ENCODE measurements at places on chromosomes 3 and 15.

DNA sequence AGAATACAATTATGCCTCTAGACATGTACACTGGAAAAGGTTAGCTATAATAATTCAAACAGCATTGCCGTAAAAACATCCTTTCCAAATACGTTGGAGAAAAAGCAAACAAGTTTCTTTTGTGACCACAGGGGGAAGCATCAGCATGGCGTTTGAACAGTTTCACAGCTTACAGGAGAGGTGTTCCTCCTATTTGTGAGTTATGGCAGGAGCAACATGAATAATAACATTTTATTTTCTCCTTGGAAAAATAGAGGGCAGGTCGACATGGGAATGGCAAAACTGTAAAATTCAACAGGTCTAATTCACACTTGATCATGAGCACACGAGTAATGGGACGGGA lies 39.7 kb upstream of the GADL1 start:
- DNase-seq: no peak

DNA sequence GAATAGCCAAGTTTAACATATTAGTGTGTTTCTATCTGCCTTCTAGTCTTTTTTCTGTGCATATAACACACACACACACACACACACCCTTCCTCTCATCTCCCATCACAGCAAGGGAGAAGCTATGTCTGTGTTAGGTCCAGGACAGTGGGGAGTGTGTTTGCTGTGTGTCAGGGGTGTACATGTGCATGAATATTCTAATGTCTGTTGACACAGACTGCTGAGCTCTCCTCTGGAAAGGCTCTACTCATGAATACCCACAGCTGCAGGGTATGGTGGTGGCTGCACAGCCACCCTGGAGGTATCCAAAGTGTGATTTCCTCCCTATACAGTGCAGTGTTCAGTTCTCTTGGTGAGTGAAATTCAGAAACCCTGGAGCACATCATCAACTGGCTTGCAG lies 42.9 kb downstream of the ARNT2 start:
- DNase-seq: no peak

DNA sequence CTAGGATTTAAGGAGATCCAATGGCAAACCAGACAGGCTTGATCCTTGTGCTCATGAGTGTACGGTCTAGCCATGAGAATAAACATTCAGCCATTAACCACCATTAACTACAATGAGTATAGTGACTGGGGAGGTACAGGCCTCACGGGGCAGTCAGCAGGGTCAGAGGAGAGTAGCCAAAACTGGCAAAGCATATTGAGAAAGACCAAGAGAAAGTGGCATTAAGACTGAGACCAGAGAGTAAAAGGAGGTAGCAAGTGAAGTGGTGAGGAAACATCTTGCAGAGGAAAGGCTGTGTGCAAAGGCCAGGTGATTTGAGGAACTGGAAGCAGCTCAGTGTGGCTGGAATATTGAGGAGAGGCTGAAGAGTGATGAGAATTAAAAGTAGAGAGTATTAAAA lies 407.2 kb upstream of the LMCD1 start:
- no peak for DNase-seq

DNA sequence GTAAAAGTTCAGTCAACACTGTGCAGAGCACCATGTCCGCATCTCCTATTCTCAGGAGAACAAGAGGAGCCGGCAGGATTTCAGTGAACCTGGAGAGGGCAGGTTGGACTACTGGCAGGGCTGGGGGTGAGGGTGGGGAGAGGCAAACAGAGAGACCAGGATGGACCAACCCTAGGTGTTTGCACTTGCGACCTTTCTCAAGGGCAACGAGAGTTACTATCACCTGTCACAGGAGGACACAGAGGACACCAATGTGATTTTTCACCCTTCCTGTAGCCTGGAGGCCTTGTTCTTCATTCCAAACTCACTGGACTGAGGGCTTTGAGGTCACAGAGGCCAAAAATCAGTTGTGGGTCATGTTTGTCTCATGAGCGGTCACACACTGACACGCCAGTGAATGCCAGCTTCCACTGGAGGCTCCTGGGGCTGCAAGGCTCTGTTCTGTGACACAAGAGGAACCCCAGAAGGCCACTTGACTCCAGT lies 89.5 kb downstream of the CPN2 start:
- DNase-seq: no peak

- DNase-seq: no peak
These were observed 60.8 kb downstream of the RAB11A start for GRCh38 chr15:65930134-65930533.

DNA sequence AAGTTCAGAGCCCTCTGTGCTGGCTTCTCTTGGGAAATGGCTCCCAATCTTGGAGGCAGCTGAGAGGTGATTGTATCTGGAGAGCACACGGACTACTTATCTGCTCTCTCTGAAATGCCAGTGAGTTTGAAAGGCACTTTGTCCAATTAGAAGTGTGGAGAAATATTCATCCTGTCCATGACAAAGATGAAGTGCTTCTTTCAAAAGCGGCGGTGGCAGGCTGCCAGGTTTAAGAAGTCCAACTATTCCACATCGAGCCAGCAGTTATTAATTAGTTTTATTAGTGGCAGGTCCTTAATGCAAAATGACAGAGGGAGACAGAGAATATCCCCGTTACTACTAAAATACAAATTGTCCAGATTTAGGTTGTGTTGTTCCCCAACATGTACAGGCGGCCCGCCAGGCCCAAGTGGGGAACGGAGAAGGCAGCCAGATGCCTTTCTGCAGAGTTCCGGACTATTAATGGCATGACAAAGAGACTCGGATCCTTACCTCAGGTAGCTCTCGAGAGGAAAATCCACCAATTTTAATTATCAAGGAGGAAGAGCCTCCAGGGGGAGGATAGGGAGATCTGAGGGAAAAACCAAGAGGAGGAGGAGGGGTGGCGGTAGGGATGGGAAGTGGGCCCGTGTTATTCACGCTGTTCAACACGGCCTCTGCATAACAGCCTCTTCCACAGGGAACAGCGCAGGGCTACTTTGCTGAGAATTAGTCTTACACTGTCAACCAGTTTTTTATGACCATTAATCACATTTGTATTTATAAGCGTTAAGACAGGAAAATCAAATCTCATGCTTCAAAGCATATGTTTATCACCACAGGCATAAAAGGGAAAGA lies 42.0 kb downstream of the RORA start:
- DNase-seq: no peak

- no peak for DNase-seq
These were observed 8.5 kb downstream of the ANPEP start for GRCh38 chr15:89806210-89806558.

- no peak for DNase-seq
These were observed 342.0 kb upstream of the NR2F2 start for GRCh38 chr15:95988574-95988887.

DNA sequence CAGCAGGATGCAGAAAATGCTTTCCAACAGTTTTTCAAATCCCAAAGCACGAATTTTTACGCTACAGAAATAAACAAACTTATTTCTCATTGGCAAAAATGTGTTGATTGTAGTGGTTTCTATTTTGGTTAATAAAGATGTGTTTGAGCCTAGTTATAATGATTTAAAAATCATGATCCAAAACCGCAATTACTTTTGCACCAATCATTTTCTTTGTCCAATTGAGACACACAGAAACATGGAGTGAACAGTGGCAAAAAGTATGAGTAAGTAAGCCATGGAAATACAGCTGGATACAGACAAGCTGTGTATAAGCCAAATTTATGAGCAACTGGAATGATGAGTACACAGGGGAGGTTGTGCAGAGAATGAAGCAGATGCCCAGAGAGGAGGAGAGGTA lies 427.9 kb downstream of the NTRK3 start:
- no peak for DNase-seq

DNA sequence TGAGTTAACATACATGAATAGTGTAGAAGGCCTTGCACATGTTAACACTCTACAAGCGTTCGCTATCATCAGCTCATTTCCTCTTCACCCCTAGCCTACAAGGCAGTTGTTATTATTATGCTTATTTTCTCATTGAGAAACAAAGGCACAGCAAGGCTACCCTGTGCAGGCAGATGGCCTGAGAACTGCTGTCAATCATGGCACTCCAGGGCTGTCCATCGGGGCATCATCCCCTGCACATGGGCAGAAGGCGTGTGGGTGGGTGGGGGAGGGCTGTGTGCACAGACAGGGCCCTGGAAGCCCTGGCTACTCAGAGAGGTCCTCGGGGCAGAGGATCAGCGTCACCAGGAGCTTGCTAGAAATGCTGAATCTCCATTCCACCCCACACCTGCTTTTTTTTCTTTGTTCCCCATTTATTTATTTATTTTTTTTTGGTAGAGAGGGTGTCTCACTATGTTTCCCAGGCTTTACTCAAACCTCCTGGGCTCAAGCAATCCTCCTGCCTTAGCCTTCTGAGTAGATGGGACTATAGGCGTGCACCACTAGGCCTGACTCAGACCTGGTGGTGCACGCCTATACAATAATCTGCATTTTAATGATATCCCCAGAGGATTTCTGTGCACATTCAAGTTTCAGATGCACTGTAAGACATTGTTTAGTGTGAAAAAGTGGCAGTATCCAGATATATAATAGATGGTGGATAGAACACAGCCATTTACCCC lies 9.6 kb upstream of the ZXDC start:
- DNase-seq: no peak
